ENCODE measurements at places on chromosomes 1 and 21.

GRCh38 chr1:168767894-168768584 lies 39.0 kb upstream of the DPT start:
- no peak for DNase-seq

GRCh38 chr1:35111106-35111505 lies 31.9 kb downstream of the ZMYM1 start:
- no peak for DNase-seq

GRCh38 chr1:112309499-112309898 lies 86.5 kb upstream of the CTTNBP2NL start:
- DNase-seq = no peak

DNA sequence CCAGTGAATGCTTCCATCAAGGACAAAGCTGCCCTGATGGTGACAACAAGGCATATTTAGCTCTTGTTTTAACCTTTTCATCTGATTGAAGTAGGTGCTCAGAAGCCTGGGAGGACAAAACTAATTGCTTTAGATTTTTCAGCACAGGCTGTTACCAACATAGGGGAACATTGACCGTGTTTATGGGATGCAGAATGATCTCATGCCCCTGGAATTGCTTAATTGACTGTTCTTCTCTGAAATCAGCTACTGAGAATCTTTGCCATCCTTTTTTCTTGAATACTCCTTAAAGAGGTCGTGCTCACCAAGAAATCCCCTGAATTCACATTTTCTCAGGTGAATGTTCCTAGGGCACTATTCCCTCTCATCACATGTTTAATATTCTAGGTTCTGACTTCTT lies 95.9 kb upstream of the CCDC190 start:
- no peak for DNase-seq

GRCh38 chr1:98797506-98797905 lies 136.0 kb downstream of the SNX7 start:
- DNase-seq = no peak

Data from NCI-H2171 (cell line).